ENCODE measurements at places on chromosomes 6 and 20.
A peak's percentile ranks its signal among the peaks of the same experiment; 100 is the strongest.

DNA sequence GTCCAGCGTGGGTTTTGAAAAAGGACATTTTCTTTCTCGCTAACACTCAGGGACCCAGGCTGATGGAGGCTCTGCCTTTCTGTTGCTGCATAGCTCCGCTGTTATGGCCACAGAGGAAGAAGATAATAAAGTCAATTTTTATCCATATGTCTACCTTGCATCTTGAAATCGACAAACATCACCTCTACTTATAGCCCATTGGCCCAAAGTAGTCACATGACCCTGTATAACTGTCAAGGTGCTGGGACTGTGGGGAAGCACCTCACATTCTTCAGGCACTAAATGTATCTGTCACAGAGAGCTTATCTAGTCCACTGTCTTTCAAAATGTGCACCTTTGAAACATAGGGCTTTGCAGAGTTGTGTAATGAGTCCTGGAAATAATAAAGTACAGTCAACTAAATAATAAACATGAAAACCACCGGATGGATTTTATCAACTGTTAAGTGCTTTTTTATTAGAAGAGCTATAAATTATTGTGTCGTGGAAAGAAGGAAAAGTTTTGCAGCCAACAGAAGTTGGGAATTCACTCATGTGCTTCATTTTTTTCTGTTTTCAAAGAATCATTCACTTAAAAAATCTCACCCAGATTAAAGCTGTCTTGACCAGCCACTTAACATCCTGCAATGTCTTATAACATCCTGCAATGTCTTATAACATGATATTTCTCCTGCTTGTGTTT, 47.7 kb upstream of the RCAN2 start:
- peak; percentile 24 for DNase-seq

- DNase-seq = no peak
Measured at GRCh38 chr6:126628125-126628524, 288.2 kb downstream of the CENPW start.

DNA sequence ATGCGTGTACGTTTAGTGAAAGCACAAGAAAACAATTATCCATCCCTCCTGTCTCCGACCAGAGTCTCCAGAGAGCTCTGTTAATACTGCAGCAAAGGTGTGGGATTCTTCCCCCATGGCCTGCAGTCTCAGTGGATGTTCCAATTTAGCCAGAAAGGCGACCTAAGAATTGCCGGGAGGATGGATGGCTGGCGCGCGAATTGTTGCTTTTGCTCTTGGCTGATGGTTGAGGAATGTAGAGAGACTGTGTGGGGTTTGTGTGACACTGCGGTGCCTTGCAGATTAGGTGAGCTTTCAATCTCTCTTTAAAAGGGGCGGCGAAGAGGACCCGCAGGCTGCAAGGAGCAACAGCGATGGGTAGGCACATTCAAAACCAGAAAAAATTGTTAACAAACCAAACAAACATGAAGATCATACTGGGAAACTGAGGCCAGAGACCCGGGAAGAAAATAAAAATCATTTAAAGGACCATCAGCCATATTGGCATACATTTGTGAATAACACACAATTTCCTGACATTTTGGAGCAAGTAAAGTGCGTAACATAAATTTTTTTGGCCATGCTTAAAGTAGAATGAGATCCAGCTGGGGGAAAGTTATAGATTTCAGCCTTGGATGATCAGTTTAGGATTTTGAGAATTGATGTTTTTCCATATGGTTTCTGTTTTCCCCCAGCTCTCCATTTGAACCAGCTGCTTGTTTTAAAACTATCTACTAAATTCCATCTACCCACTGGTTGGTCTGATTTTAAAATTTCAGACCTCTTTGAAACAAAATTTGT, 46.3 kb downstream of the GNAS start:
- no peak for DNase-seq

DNA sequence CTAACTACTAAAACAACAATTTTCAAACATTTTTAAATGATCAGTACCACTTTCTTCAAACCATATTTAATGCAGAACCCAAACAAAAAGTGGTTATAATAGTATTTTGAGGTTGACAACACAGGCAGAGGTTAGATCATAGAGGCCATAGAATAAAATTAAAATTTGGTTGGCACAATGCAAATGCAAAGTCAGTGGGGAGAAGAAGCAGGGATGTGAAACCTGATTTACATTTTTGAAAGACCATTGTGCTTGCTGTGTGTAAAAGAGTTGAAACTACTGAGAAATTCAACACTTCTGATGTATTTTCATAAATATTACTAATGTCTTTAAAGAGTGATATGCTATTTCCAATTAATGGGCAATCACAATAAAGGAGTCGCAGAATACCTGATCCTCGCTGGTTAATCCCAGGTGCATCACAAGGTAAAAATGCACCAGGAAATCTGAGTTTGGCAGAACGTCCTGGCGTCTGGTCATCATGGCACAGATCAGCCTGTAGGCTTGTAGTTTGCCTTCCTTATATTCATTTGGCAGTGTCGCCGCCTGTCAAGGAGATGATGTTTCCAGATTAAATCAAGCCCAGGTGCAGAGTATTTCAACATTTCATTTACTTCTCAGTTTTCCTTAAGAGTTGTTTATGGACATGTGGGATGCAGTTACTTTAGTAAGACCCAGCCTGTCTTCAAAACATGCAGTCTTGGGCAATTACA, 141.2 kb downstream of the RALGAPA2 start:
- no peak for DNase-seq

GRCh38 chr20:32737371-32738223, 5.7 kb downstream of the COMMD7 start:
- no peak for DNase-seq

DNA sequence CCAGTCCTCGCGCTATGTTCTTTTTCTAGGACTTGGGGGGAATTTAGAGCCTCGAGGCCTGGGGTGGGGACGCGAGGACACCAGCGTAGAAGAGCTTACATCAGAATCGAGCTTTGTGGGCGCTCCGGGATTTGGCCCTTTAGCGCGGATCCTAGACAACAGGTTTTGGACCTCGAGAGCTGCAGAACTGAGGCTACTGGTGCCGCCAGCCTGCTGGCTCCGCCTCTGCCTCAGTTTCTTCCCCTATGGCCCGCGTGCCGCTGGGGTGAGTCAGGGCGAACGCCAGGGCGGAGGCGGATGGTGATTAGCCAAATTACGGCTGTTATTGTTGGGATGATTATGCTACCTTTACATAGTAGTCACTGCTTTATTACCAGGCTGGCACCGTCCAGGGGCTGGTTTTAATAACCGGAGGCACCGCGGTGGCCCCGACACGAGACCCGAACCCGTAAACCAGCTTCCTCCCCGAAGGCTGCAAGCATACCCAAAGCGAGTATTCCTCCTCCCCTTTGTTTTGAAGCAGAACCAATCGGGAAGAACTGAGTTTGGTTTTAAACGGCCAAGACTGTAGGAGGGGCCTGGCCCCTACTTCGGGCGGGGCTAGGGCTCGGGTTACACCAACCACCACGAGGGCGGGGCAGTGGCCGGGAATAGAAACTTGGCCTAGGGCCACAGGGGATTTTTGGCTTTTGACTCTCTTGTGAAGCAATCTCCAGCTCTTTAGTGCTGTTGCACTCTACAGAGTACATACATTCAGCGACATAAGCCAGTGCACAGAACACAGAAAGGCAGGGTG, 639 bp upstream of the GTPBP2 start:
- peak; percentile 93 for DNase-seq

DNA sequence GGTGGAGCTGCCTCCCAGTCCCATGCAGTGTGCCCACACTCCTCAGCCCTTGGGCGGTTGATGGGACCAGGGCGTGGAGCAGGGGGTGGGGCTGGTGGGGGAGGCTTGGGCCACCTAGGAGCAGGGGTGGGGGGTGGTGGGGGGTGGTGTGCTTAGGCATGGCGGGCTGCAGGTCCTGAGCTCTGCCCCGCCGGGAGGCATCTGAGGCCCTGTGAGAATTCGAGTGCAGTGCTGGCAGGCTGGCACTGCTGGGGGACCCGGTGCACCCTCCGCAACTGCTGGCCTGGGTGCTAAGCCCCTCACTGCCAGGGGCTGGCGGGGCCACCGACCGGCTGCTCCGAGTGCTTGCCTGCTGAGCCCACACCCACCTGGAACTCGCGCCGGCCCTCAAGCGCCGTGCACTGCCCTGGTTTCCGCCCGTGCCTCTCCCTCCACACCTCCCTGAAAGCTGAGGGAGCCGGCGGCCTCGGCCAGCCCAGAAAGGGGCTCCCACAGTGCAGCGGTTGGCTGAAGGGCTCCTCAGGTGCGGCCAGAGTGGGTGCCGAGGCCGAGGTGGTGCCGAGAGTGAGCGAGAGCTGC, 59.6 kb upstream of the PRL start:
- DNase-seq = no peak

GRCh38 chr6:146472918-146473317, 70.7 kb upstream of the RAB32 start:
- no peak for DNase-seq

- DNase-seq = no peak
Measured at GRCh38 chr6:136740050-136740974, 52.0 kb downstream of the MAP3K5 start.

DNA sequence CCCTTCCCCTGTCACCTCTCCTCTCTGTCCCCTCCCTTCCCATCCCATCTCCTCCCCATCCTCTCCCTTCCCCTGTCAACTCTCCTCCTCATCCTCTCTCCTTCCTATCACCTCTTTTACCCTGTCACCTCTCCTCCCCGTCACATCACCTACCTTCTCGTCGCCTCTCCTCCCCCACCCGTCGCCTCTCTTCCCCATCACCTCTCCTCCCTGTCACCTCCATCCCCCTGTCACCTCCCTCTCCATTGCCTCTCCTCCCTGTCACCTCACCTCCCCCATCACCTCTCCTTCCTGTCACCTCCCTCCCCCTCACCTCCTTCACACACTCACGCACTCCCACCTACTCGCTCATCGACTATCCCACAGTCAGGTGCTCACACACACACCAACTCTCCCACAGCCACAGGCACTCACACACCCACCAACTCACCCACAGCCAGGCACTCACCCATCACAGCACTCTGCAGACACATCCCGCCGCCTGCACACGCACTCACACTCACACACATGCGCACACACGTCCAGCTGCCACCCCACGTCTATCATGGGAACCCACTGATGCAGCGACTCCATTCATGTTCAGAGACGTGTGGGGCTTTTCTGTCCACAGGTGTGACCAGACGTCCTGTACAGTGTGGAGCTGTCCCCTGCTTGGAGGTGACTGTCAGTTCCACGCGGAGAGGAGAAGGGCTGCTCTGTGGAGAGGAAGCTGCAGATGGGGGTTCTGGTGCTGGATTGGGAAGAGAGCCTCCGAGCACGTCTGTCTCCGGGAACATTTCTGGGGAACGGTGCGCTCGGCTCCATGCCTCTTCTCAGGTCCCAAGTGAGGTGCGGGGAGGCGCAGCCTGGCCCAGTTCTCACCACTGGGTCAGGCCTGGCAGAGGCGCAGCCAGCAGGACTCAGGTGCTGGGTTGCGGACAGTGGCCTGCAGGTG, 184.3 kb downstream of the TTLL2 start:
- no peak for DNase-seq

DNA sequence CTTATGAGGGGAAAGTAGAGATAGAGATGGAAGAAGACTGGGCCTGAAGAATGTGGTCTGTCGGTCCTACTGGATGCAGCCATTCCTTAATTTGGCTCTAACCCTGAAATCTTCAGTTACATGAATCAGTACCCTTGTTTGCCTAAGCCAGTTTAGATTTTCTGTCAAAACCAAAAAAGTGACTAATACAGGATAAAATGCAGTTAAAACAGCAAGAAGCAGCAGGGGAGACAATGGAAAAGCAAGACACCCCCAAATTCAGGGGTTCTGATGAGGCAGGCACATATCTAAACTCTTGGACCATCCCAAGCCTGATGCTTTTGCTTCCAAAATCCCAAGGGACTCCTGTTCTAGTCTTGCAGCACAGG, 17.4 kb upstream of the UBE2V1 start:
- no peak for DNase-seq

DNA sequence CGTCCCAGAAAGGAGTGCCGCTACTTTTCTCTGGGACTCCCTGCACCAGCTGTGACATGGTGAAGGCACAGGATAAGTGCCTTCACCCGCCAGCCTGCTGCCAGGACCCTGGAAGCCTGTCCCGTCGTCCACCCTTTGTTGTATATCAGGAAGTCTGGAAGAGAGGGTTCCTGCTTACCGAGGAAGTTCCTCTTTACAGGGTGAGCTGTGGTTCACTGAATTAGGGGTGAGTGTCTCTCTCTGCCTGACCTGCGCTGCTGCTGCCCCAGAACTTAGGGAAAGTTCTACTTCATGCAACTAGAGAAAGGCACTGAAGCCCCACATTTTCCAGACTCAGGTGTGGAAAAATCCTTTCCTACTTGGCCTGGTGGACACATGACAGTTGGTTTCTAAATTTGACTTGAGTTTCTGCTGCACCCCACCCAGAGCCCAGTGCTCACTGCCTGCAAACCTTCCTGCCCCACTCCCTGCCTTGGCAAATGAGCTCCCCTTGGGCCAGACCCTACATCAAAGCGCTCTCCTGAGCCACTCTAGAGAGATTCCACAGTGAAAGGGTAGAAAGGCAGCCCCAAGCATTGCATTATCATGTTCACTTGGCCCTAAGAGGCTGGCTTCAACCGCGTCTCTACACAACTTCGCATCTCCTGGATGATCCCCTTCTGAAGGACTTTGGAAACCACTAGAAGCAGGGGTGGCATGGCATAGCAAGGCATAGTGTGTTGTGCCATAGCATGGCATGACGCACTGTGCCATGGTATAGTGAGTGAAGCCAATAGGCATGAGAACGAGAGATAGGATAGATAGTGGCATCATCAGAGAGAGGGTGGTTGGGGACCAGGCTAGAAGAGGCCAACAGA, 215.8 kb upstream of the CDYL start:
- no peak for DNase-seq

GRCh38 chr6:148242180-148242579, 100.5 kb upstream of the SASH1 start:
- DNase-seq = no peak

GRCh38 chr6:30703011-30703410, 12.2 kb upstream of the NRM start:
- DNase-seq = no peak

DNA sequence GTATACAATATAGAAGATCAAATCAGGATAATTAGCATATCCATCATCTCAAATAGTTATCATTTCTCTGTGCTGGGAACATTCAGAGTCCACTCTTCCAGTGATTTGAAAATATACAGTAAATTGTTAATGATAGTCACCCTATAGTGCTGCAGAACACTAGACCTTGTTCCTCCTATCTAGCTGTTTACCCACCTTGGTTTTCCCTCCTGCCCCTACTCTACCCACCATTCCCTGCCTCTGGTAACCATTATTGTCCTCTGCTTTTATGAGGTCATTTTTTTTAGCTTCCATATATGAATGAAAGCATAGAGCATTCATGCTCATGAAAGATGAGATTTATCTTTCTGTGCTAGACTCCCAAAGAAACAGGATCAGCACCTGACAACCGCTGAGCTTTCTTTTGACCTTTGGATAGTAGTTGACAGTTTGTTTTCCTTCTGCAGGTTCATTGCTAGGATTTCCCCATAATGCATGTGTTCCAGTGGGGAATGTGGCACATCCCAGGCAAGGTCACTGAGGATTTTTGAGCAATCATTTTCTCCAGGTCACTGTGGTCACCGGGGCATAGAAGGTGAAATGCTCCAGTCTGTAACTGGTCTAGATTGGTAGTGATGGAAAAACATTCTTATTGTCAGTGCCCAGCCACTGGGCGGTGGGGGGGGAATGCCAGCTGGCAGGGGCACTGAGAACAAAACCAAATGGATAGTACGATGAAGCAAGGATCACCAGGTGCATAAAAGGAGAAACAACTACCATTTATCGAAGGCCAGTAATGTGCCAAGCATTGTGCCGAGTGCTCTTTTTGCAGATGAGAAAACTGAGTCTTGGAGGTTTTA, 33.6 kb upstream of the BCAS1 start:
- no peak for DNase-seq

GRCh38 chr6:40139447-40139846, 205.2 kb upstream of the MOCS1 start:
- DNase-seq = no peak

GRCh38 chr20:7217606-7218005, 450.1 kb downstream of the BMP2 start:
- DNase-seq = no peak

All from left renal pelvis (tissue), 4 donors.